ENCODE measurements at places on chromosomes 1 and 21.
A peak's percentile ranks its signal among the peaks of the same experiment; 100 is the strongest.

DNA sequence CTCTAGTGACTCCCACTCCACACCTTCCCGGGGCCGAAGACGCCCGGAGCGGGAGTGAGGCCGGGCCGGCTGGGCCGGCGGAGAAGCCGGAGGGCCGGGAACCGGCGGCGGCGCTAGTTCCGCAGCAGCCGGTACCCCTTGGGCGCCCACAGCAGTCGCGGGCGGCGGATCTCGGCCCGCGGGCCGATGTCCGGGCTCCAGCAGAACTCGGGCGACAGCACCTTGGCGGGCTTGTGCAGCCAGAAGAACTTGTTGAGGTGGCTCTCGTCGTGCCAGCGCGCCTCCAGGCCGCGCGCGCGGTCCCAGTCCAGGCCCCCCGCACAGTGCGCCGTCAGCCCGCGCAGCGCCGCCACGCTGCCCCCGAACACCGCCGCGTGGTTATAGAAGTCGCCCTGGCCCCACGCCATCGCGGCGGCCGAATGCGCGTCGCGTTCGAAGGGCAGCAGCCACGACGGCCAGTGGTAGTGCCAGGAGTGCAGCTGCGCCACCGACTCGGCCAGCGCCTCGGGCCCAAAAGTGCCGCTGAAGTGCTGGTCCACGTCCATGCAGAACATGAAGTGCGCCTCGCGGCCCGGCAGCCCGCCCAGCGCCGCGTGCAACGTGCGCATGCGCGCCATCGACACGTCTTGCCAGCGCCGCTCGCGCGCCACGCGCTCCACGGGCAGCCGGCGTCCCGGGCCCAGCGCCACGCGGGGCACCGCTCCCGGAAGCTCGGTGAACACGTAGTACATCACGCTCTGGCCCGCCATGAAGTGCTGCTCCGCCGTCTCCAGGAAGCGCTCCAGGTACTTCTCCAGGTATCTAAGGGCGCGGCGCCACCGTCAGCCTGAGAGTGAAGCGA, 14.0 kb downstream of the A3GALT2 start:
- no peak for DNase-seq

GRCh38 chr1:159790237-159790917, 9.6 kb downstream of the DUSP23 start:
- DNase-seq, result peak; percentile 32

DNA sequence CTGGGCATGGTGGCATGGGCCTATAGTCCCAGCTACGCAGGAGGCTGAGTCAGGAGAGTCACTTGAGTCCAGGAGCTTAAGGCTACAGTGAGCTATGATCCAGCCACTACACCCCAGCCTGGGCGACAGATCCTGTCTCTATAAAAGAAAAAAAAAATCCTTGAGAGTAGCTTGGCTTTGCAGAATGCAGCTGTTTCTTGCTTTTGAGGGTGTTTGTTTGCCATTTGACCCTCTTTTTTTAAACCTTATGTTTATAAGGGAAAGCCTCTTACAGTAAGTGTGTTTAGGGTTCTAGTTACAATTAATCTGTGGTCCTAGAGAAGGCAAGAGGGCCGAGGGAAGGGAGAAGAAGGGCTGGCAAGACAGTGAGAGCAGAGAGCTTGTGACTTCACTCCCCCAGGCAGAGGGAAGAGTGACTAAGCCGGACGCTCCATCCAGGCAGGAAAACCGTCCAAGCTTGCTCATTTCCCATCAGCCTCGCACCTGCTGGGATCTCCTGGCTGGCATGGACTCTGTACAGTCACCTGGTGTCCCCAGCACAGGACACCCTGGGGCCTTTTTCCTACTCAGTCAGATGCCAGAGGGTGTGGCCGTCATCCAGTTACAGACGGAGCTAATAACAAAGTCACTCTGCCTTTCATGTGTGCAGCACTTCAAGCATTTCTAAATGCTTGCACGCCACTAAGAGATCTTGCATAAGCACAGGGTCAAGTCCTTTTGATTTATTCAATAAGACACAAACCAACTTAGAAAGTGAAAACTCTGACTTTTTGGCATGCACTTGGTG, 55.5 kb upstream of the PSEN2 start:
- DNase-seq, result peak; percentile 93

DNA sequence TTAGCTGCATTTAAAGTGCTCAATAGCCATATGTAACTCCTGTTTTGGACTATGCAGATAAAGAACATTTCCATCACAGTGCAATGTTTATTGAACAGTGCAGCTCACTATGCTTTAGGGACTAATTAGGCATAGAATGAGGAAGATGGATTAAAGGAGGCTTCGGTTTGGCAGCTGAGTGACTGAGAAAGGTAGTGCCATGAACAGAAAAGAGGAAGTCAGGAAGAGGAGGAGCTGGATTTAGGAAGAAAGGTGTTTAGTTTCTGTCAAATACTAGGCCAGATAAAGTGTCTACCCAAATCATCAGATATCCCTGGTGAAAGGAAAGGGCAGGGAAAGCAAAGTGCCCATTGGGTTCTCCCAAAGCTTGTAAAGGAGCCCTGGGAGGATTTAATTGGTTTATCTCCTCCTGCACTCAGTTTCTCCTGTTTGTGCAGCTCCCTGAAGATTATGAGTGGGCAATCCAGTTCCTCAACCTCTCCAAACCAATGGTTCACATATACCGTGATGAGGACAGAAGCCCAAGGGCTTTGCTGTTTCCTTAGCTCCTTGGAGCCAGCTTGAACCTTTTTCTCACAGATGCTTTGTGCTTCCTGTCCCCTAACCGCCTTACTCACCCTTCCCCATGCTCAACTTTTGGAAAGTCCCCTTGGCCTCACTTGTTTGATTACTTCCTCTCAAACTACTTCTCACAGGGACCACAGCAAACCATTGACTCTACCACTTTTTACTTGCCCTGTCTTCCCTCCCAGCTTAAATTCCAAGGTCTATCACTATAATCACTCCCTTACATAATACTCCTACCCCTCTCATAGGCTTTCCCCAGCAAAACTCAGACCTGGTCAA, 3.5 kb upstream of the RAP1A start:
- no peak for DNase-seq

DNA sequence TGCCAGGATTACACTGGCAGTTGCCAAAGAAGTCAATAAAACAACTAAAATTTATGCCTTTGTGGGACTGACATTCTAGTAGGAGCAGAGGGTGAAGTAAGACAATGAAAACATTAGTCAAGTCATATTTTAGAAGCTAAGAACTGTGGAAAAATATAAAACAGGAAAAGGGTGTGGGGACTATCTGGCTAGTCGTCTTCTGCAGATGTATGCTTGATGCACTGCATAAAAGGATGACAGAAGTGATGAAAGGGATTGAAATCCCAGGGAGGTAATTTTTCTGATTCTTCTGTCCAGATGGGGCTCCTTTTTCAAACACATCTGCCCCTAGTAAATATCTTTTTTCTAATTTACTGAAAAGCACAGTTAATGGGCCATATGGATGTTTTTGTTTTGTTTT, 706.3 kb downstream of the ADGRL2 start:
- DNase-seq, result no peak

DNA sequence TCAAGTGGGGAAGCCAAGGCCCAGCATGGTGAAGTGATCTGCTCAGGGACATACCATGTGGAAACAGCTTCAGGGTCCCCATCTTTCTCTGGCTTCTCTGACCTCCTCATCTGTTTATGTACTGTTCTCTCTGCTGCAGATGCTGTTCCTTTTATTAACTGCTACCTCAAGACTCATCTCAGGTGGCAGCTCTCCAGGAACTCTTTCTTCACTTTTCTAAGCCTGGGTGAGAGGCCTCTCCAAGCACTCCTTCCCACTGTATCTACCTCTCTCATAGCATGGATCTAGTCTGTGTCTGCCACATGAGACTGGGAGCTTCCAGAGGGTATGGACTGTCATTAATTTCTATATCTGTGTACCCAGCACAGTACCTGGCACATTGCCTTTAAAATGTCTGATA, 73.4 kb upstream of the PPM1J start:
- peak; percentile 30 for DNase-seq

GRCh38 chr1:64675718-64676345, 69.0 kb upstream of the RAVER2 start:
- no peak for DNase-seq

DNA sequence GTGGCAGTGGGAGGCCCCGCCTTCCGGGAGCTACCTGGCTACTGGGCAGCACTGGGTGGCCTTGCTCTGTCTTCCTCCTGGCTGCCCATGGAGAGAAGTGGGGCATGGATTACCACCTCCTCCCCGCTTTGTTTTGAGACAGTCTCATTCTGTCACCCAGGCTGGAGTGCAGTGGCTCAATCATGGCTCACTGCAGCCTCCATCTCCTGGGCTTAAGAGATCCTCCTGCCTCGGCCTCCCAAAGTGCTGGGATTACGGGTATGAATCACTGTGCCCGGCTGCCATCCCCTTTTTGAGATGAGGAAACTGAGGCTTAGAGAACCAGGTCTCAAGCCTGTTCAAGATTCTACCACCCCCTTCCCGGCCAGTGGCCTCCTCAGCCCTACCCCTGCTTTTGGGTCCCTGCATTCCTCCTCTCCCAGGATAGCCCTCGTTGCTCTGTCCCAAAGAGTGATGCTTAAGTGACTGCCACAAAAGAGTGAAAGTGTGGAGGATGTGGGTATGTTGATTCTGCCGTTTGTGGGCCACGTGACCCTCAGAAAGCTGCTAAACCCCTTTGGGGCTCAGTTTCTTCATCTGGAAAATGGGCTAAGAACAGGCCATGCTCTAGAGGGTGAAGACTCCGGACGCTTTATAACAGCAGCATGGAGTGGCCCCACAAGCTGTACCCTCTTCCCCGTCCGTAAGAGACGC, 7.8 kb downstream of the HES3 start:
- no peak for DNase-seq

DNA sequence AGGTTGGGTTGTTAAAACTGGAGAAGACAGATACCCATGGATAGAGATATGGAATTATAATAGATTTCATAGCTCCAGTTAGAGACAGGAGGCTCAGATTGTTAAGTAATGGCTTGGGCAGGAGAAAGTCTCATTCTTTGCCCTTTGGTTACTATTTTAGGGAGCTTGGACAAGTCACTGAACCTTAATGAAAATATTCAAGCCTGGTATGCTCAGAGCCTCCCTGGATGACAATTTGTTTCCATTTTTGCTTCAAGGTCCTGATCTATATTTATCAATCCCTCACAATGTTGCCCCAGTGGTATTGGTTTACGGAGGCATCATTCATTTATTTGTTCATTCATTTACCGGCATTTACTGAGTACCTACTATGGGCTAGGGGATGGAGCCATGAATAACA, 37.5 kb downstream of the RCSD1 start:
- DNase-seq, result no peak

DNA sequence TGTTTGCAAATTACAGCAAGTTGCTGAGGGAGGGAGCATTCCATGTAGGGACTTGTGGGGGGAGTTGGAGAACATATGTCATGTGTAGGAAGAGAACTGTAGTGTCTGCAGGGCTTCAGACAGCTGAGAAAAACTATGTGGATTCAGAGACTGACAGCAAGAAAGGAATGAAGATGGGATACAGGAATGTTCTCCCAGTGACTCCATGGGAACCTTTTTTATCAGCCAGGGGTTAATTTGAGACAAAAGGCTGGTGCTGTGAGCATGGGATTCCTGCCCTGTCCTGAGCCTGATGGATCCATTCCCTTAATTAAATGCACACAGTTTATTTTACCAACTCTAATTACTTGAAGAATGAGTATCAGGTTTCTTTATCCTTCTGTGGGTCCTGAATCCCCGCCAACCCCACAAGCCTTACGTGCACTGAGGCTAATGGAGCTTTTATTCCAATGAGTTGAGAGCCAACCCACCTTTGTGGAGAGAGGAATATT, 26.5 kb upstream of the PLXNA2 start:
- peak; percentile 70 for DNase-seq

DNA sequence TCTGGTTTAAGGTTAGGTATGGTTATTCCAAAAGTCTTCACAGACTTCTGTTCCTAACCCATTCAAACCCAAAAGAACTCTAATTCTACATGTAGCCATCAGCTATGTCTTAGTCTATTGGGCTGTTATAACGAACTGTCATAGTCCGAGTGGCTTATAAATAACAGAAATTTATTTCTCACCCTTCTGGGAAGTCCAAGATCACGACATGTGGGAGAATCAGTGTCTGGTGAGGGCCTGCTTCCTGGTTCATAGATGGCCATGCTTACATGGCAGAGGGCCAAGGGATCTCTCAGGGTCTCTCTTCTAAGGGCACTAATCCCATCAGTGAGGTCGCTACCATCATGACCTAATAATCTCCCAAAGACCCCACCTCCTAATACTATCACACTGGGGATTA, 103.0 kb upstream of the PPP2R5A start:
- peak; percentile 45 for DNase-seq

DNA sequence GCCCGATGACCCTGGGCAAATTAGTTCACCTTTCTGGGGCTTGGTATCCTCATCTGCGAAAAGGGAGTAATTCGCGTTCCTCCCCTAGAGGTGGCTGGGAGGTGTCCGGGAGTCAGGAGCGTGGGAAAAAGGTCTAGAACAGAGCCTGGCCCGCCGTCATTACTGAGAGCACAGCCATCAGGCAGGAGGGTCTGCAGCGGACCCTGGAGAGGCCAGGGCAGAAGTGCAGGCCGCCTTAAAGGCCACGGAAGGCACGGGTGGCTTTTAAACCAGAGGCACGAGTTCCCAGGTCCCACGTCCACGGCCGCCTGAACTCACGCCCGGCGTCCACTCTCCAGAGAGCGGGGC, 850 bp downstream of the PANK4 start:
- no peak for DNase-seq

DNA sequence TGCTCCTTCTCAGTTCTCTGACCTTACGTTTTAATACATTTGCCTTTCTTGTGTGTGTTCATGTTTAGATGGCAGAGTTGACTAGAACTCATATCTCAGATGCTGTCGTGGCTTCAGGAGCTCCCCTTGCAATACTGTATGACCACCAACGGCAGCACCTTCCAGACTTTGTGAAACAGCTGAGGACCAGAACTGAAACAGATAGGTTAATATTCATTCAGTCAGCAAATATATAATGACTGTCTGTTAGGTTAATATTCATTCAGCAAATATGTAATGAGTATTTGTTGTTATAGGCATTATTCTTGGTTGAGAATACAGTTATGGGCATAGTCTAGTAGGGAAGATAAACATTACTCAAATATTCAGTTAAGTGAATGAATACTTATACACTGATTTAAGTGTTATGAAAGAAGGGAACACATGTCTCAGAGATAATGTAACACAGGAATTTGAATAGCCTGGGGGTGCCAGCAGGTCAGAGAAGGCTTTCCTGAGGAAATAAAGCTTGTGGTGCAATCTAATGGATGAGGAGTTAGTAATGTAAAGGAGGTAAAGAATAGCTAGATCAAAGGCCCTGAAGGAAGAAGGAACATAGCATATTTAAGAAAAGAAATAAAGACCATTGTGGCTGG, 88.5 kb downstream of the CEP350 start:
- no peak for DNase-seq

DNA sequence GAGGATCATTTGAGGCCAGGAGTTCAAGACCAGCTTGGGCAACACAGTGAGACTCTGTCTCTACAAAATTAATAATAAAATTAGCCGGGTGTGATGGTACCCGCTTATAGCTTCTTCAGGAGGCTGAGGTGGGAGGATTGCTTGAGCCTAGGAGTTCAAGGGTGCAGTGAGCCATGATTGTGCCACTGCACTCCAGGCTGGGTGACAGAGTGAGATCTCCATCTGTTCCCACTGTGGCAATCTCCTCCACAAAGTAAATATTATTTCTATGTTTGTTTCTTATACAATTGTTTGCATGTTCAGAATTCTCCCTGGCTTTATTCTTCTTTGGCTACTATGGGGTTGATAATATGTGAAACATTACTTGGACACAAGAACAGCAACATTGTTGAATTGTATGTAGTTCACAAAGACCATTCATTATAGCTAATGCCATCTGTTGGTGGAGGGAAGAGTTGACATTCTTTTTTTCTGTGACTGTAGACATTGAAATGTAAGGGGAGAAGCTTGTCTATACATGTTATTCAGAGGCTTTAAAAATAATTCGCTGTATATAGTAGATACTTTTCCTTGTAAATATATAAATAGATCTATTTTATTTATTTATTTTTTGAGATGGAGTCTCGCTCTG, 47.8 kb upstream of the SRSF10 start:
- DNase-seq, result peak; percentile 38

Data from NCI-H524 (cell line).